Type B pancreatic cell (in vitro differentiated cells): ENCODE measurements at places on chromosomes 7 and 10.

DNA sequence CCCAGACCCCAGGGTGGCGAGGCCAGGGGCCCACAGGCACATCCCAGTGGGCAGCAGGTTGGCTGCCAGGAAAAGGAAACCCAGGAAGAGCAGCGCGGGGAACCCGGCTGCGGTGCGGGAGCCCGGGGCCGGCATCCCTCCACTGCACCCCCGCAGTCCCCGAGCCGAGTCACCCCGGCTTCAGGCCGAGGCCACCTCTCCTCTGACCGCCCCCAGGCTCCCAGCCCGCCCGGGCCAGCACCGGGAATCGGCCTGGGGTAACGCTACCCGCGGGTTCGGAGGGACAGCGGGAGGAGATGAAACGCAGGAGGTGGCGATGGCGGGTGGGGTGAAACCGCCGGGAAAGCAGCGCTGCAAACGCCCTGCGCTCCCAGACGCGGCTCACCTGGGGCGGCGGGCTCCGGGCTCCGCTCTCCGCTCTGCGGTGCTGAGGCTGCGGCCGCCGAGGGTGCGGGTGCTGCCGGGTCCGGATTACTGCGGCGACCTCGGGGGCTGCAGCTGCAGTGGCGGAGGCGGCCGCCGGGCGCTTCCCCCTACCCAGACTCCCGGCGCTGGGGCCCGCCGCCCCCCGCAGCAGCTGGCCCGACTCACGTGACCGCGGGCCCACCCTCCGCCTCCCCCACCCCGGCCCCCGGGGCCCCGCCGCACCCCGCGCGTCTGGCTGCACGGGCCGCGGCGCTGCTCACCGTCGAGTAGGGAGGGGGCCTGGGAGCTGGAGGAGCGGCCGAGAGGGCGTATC is at the start of gene SCRN1:
TSS of gene SCRN1 (minus strand) at position 545 of the 739 bp plus-strand sequence. CDS start 20,734 bp downstream, outside the sequence.
- H3K4me3 ChIP-seq: peak within 1 kb of the TSS; percentile 94
- peak within 1 kb of the TSS; percentile 99 for H3K27ac ChIP-seq
- peaks cover 9% of the 10 kb centered on the region for H3K36me3 ChIP-seq
- DNase-seq: peak; percentile 75
- no peaks in the 10 kb centered on the region for H3K27me3 ChIP-seq
- peaks cover 17% of the 10 kb centered on the region for H3K4me1 ChIP-seq

GRCh38 chr7:102220229-102220850 is 66.3 kb upstream of the SH2B2 start:
- H3K4me3 ChIP-seq: no peak overlapping the region
- peaks cover 6% of the 10 kb centered on the region for H3K36me3 ChIP-seq
- no peaks in the 10 kb centered on the region for H3K4me1 ChIP-seq
- no peak for DNase-seq

DNA sequence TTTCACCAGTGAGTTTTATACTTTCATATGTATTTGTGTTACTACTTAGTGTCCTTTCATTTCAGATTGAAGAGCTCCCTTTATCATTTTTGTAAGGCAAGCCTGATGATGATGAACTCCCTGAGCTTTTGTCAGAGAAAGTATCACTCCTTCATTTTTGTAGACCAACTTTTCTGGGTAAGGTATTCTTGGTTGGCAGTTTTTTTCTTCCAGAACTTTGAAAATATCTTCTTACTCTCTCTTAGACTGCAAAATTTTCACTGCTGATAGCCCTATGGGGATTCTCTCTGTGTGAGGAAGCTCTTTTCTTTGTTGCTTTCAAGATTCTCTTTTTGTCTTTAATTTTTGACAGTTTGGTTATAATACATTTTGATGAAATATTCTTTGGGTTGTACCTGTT is 35.7 kb downstream of the CCDC7 start:
- H3K27me3 ChIP-seq: no peaks in the 10 kb centered on the region
- no peak overlapping the region for H3K27ac ChIP-seq
- no peak overlapping the region for H3K4me3 ChIP-seq
- H3K4me1 ChIP-seq: no peaks in the 10 kb centered on the region
- H3K36me3 ChIP-seq: peaks cover 36% of the 10 kb centered on the region
- no peak for DNase-seq

- H3K4me3 ChIP-seq: no peak overlapping the region
- no peaks in the 10 kb centered on the region for H3K4me1 ChIP-seq
- peaks cover 5% of the 10 kb centered on the region for H3K27me3 ChIP-seq
- H3K36me3 ChIP-seq: no peaks in the 10 kb centered on the region
- no peak overlapping the region for H3K27ac ChIP-seq
These were observed 712.1 kb downstream of the PHTF2 start for GRCh38 chr7:78510580-78511188.

DNA sequence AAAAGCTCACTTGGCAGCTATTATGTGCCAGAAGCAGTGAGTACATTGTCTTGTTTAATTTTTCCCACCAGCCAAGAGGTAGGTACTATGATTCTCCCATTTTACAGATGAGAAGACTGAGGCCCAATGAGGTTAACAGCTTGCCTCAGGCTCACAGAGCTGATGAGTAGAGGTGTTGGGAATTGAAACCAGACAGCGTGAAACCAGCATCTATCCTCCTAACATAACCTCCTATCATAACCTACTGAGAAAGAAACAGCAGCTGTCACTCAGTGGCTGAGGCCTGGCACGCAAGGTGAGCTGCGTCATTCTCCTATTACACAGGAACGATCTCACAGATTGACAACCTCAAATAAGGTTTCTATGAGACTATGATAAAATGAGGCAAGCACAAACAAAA is 6.2 kb downstream of the PYROXD2 start:
- H3K27ac ChIP-seq: peak overlapping the region; percentile 34
- H3K36me3 ChIP-seq: peaks cover under 1% of the 10 kb centered on the region
- no peaks in the 10 kb centered on the region for H3K27me3 ChIP-seq

GRCh38 chr10:131047501-131047900 is 264.0 kb downstream of the TCERG1L start:
- H3K27ac ChIP-seq: no peak overlapping the region
- H3K27me3 ChIP-seq: peaks cover 34% of the 10 kb centered on the region
- DNase-seq: no peak
- H3K4me1 ChIP-seq: no peaks in the 10 kb centered on the region
- H3K36me3 ChIP-seq: no peaks in the 10 kb centered on the region

DNA sequence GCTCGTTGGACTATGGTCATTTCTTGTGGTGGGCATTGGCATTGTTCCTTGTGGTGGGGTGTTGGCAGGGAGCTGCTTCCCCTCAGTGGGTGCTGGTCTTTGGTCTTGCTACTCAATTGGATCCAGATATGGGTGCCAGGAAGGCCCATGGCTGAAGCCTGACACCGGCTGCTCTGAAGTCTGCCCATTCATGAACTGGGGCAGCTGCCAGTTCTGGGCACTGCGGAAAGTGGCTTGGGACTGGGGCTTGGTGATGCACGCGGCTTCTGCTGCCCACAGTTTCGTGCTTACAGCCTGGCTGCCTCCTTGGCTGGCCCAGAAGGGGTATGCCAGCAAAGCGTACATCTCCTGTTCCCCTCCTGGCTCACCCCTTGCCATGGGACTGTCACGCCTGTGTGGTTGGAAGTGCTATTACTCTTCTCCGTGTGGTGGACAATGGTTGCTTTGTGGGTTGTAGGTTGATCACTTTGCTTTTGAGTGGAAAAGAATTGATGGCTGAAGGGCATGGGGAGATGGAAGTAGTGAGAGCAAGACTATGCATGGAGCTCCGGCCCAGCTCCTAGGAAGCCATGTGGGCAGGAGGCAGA is 54.7 kb downstream of the ADAMTS14 start:
- H3K4me3 ChIP-seq: no peak overlapping the region
- no peaks in the 10 kb centered on the region for H3K36me3 ChIP-seq
- H3K27me3 ChIP-seq: peaks cover 4% of the 10 kb centered on the region

DNA sequence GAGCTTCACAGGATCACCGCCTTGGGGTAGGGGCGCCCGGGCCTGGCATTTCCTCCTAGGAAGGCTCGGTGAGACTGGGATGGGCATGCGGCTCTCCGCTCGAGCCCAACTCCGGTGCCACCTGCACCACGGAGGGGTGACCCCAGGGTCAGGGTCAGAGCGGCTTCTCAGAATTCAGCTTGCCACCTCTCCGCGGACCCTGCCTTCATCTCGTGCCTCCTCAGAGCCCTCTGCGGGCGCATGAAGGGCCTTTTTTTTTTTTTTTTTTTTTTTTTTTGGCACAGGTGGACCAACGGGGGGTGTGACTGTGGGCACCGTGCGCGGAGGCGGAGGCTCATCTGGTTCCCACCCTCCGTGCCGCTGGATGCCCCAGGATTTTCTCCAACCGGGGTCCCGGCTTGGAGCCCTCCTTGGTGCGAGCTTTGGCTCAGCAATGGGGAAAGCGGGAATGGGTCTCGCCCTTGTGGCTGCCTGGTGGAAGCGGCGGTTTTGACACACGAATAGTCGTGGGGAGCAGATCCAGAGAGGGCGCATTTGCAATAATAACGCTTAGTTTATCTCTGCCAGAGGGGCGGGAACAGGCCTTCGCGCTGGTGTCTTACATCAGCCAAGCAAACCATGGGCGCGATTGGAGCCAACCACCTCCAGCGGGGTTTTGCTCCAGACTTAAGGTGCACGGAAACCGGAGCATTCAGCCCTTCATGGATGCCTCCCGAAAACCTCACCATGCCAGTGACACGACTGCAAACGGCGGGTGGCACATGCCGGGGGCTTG is 5.0 kb upstream of the TNRC18 start:
- H3K27ac ChIP-seq: peak overlapping the region; percentile 99
- H3K36me3 ChIP-seq: peaks cover 14% of the 10 kb centered on the region
- DNase-seq: no peak
- peaks cover 9% of the 10 kb centered on the region for H3K27me3 ChIP-seq

- peak overlapping the region; percentile 53 for H3K27ac ChIP-seq
- peaks cover 6% of the 10 kb centered on the region for H3K27me3 ChIP-seq
- no peak overlapping the region for H3K4me3 ChIP-seq
- H3K36me3 ChIP-seq: no peaks in the 10 kb centered on the region
- DNase-seq: no peak
These were observed 3.6 kb upstream of the ITGB8 start for GRCh38 chr7:20327055-20327454.

DNA sequence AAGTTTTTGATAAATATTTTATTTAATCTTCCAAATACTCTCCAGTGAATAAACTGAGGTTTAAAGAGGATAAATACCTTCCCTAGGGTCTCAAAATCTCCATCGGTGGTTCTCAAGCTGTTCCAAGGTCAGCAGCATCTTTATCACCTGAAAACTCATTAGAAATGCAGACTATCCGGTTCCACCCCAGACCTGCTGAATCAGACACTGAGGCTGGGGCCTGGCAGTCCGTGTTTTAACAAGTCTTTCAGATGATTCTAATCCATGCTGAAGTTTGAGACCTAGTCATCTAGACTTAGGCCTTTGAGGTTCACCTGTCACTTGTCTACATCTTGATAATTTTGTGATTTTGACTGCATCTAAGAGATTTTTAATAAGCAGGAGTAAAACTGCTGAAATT is 37.5 kb downstream of the PLEKHA8 start:
- DNase-seq: no peak
- no peak overlapping the region for H3K4me3 ChIP-seq
- H3K27me3 ChIP-seq: no peaks in the 10 kb centered on the region
- peaks cover 18% of the 10 kb centered on the region for H3K36me3 ChIP-seq
- no peaks in the 10 kb centered on the region for H3K4me1 ChIP-seq
- peak overlapping the region; percentile 35 for H3K27ac ChIP-seq

DNA sequence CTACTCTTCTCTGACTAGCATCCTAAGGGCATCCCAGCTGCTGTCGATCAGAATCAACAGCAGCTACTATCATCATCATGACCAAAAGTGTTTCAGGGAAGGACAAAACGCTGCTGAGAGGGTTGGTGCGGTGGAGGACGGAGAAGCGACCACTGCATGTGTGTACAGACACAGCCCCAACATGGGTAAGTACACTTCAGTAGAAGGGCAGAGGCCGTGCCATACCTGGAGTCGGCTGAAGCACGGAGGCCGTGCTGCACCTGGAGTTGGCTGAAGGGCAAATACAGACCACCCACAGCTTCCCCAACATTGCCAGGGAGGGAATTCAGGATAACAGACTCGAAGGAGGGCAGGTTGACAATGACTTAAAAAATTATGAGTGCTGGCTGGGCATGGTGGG is 67.8 kb upstream of the CYTH3 start:
- H3K4me3 ChIP-seq: no peak overlapping the region
- no peaks in the 10 kb centered on the region for H3K27me3 ChIP-seq
- no peak overlapping the region for H3K27ac ChIP-seq
- peaks cover 9% of the 10 kb centered on the region for H3K36me3 ChIP-seq
- no peak for DNase-seq

DNA sequence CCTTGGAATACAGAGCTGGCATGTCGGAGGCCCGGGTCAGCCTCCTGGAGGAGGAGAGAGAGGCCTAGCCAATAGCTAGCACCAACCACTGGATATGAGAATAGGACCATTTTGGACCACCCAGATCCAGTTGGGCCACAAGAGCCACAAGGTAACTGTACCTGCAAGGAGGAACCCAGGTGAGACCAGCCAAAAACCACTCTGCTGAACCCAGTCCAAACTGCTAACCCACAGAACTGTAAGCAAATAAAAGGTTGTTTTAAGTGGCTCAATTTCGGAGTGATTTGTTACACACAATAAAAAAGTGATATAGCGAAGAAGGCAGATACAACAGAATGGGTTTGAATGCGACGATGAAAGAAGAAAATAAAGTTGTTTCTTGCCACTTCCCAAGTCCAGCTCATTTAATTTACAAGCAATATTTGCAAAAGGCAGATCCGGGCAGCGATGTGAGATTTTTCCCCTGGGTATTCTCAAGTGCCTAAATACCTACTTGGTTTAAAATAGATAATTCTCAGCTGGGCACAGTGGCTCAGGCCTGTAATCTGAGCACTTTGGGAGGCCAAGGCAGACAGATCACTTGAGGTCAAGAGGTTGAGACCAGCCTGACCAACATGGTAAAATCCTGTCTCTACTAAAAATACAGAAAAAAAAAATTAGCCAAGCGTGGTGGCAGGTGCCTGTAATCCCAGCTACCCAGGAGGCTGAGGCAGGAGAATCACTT is 23.1 kb downstream of the ZNF467 start:
- DNase-seq: no peak
- H3K36me3 ChIP-seq: no peaks in the 10 kb centered on the region
- peaks cover 14% of the 10 kb centered on the region for H3K4me1 ChIP-seq
- no peaks in the 10 kb centered on the region for H3K27me3 ChIP-seq

DNA sequence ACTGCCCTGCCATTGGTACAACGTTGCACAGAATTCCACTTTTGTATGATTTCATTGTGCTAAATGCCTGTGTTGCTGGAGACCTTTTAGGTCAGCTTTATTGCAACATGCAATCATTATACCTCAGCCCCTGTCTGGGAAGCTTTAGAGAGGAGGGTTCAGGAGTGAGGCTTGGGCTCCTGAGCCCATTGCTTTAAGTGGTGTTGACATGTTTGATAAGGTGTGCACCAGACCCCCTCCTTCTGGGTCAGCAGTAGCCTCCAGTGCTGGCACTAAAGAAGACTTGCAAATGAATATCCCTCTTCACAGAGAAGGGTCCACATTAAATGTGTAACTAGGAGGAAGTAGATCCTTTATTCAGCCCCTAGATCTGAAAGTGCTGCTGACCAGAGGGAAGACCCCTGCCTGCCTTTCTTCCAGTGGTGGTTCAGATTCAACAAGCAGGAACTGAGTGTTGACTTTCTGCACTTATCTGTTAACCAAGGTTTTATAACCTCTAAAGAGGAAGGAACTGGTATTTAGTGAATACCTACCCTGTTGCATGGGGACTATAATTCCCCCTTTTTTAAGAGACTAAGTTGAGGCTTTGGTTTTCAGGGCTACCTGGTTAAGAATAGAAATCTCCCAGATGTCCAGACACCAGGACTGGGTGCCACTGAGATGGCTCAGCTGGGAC is 369.4 kb upstream of the IGFBP3 start:
- H3K36me3 ChIP-seq: no peaks in the 10 kb centered on the region
- peak overlapping the region; percentile 90 for H3K27ac ChIP-seq
- peak overlapping the region; percentile 17 for H3K4me3 ChIP-seq
- H3K4me1 ChIP-seq: peaks cover 26% of the 10 kb centered on the region
- no peak for DNase-seq
- H3K27me3 ChIP-seq: no peaks in the 10 kb centered on the region

- H3K4me3 ChIP-seq: no peak overlapping the region
- H3K27me3 ChIP-seq: peaks cover 30% of the 10 kb centered on the region
- DNase-seq: no peak
- H3K36me3 ChIP-seq: no peaks in the 10 kb centered on the region
- peaks cover 4% of the 10 kb centered on the region for H3K4me1 ChIP-seq
These were observed 137.6 kb upstream of the RET start for GRCh38 chr10:42939237-42939636.
